ENCODE measurements at places on chromosomes 3 and 15. TPM values are rescaled to one million over a fixed set of nuclear protein-coding genes. Genes with fewer than 3 reads are reported as not detected.

GRCh38 chr3:129553171-129553570 lies 10.2 kb downstream of the H1-8 start:
- no peak for DNase-seq

Gene PLXNB1
- 139 TPM for total RNA-seq

DNA sequence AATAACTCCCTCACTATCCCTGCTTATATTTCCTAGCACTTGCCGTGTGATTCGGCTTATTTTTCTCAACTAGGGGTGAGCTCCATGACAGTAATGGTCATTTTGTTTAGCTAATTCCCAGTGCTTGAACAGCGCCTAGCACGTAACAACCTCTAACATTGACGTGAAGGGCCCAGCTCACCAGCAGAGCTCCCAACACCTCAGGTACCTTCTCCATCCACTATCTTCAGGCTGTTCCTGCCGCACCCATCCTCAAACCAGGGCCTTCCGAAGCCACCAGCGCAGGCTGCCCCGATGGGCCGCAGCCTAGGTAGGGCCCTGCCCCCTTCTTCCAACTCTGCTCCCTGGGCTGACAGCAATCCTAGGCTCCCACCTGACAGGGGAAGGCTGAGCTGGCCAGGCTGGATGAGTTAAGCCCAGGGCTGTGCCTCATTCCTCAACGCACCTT lies 751 bp upstream of the RPS17 start:
- DNase-seq = peak; percentile 76

GRCh38 chr15:54347082-54347827 lies 369.0 kb downstream of the UNC13C start:
- no peak for DNase-seq

Data from endodermal cell (in vitro differentiated cells).